A549 treated with DMSO at 1 μM for 4 hours (cell line): ENCODE measurements at places on chromosomes 2 and 18. TPM values are rescaled to one million over a fixed set of nuclear protein-coding genes. Genes with fewer than 3 reads are reported as not detected.

CCDC74A gene
- total RNA-seq, result 11.3 to 18.3 TPM (median 17.0 TPM) in 5 replicates

ABCG8 gene
- not detected in 5 replicates for total RNA-seq

ZNF892 gene
- total RNA-seq, result 0.23 to 0.93 TPM (median 0.56 TPM) in 5 replicates

DLGAP1 gene
- total RNA-seq, result 0.09 to 0.10 TPM in 2 of 5 replicates, not detected in the others

FTCDNL1 gene
- 2.2 to 3.0 TPM (median 2.6 TPM) in 5 replicates for total RNA-seq

SMIM21 gene
- not detected in 5 replicates for total RNA-seq

KCNG3 gene
- 0.74 to 1.3 TPM (median 0.89 TPM) in 5 replicates for total RNA-seq

AKAIN1 gene
- not detected in 5 replicates for total RNA-seq

VWC2L gene
- total RNA-seq, result not detected in 5 replicates

TMEM131 gene
- total RNA-seq, result 13.1 to 18.2 TPM (median 17.4 TPM) in 5 replicates

RPIA gene
- total RNA-seq, result 28.1 to 32.1 TPM (median 30.4 TPM) in 5 replicates

SLC9A4 gene
- total RNA-seq, result not detected in 5 replicates

SERPINB12 gene
- total RNA-seq, result not detected in 5 replicates

CYP26B1 gene
- 12.2 to 15.5 TPM (median 14.9 TPM) in 5 replicates for total RNA-seq

C2orf15 gene
- 0.41 to 0.61 TPM (median 0.52 TPM) in 5 replicates for total RNA-seq

HOXD13 gene
- total RNA-seq, result 0.22 to 0.32 TPM (median 0.24 TPM) in 5 replicates

ALKAL2 gene
- total RNA-seq, result not detected in 5 replicates
